KG1 (cell line): ENCODE measurements at places on chromosomes 2 and 18.

GRCh38 chr18:48781163-48781987, 169.4 kb downstream of the SMAD7 start:
- peak; percentile 30 for DNase-seq

GRCh38 chr2:133674433-133675331, 106.4 kb upstream of the NCKAP5 start:
- no peak for DNase-seq

GRCh38 chr2:27369471-27370025, 590 bp downstream of the EIF2B4 start:
- DNase-seq, result no peak

DNA sequence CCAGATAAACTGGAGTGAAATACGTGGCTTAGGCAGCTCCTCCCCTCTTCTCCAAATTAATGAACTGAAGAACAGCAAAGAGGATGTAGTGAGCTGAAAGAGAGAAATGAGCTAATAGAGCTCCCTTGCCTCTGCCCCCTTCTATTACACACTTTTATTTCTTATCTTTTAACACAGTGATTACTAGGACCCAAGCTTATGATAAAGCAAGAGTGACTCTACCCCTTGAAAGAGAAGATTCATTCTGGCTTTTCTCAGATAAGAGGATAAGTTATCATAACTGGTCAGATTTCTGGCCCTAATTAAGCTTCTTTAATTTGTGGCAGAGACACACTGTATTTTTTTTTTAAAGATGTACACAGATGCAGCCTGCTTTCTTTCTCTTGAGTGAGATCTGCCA, 102.2 kb downstream of the MSTN start:
- no peak for DNase-seq

DNA sequence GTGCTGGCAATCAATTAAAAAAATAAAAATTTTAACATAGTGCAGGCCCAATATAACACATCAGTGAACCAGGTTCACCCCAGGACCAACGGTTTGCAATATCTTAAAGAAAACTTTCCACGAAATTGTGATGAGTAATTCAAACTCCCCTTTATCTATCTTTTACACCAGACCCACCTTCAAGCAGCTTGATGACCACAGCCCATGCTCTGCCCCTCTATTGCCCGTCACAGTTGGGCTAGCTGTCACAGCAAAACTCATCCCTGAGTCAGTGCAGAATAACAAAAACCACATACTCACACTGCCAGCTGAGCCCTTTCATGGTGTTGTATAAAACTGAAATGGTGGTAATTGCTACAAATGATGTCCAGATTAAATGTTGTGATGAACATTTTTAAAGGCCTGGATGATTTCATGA, 112.5 kb upstream of the CREB1 start:
- no peak for DNase-seq

DNA sequence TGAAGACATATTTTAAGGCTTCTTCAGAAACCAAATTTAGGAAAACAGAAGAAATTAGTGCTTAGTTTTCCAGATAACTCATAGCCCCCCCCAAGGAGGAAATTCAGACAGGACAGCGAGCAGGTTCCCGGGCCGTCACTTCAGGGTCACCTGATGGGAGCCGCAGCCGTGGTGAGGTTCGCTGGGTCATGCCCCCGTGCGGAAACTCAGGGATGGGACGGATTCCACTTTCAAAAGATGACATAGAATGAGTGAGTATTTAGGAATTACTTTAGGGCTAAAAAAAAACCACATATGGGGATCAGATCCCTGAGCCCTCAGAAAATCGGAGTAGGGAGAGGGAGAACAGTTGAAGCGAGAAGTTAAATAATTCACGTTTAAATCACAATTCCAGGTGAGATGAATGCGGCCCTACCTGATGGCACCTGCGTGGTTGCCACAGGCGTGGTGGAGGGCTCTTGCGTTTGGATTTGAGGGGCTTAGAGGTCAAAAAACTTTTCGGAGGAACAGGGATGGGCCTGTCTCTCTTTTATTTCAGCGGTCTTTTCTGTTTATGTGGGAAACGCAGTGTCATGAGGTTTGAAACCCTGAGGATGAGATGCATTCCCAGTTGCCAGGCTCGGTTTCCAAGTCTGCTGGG, 114.4 kb downstream of the NFATC1 start:
- DNase-seq, result no peak

DNA sequence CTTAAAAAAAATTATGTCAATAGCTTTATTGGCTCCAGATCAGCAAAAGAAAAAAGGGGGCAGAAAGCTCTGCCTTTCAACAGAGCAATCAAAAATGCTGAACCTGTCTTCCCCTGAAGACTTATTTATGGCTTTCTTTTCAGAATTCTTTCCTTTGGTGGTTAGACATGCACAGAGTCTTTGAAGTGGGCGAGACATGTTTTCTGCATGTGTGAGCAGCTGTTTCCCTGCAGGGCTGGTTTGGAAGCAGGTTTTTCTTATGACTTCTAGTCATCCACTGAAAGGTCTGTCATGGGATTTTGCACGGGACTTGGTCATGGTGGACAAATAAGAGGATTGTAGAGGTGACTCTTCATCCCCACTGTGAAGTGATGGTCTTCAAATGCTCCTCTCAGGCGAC, 160.3 kb downstream of the VAPA start:
- DNase-seq, result no peak

DNA sequence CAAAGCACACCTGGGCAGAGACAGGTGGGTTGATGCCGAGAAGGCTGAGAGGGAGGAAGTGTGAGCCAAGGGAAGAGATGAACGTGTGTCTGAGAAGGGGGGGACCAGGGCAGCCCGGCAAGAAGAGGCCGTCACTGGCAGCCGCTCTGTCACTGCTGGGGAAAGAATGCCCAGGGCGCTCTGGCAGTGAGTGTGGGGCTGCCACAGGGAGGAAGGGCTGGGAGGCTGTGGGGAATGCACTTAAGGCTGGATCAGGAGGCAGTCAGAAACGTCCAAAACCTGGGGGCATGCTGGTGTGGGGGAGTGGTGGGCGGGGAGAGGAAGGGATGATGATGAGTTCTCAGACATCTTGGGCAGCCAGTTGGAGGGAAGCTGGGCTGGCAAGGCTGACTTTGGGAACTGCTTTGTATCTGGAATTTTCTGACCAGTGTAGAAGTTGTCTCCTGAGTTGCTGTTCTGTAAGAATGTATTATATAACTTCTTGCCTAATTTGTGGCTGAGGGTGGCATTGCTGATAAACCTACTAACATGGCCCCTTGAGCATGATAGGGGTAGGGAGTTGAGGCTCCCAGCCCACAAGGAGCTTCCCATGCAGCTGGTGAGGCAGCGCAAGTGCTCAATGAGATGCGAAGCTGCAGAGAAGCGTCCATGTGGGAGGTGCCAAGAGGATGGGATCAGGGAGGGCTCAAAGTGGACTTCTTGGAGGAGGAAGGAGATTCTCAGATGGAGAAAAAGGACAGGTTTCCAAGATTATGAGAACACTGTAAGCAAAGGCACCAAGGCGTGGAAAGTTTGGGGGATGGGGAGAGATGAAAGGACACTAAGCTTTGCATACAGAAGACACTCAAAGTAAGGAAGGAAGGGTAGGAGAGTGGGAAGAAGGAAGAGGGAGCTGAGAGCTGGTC, 185.1 kb upstream of the HAAO start:
- DNase-seq, result no peak

DNA sequence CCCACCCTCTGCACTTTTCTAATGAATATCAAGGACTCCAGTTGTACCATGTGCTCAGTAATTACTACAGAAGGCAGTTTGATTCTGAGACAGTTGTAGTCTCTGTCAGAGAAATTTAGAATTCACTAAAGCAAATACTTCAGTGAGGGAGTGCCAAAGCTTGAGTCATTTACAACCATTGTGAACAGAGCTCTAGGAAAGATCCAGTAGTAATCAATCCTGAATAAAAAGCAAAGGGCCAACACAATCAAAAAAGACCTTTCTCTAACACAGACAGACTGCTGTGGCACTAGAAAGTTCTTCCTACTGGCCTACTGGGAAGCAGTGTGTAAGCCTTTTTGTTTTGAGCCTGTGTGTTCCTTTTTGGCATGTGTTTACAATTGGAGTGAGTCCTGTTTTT, 135.6 kb upstream of the UNC80 start:
- no peak for DNase-seq

- peak; percentile 55 for DNase-seq
Observed at GRCh38 chr2:160427629-160428404, 65.8 kb downstream of the RBMS1 start.

- DNase-seq, result no peak
Observed at GRCh38 chr2:209424199-209424701, 403 bp downstream of the MAP2 start.

GRCh38 chr2:40653829-40654228, 201.9 kb upstream of the SLC8A1 start:
- DNase-seq, result no peak

DNA sequence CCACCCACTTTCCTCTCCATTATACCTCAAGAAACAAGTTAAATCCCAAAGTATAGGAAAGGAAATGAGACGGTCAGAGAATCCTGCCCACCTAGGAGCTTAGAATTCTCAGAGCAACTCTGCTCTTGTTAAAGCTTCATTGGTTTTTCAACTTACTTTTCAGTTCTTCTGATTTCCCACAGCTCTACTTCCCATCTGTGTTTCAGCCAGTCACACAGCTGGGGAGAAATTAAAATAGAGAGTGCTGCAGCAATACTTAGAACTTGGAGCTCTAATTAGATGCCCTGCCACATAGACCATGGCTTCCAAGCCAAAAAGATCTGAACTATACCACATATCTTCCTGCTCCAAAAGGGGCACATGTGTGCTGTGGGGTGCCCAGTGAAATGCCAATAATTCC, 166.7 kb downstream of the RIT2 start:
- DNase-seq, result no peak

DNA sequence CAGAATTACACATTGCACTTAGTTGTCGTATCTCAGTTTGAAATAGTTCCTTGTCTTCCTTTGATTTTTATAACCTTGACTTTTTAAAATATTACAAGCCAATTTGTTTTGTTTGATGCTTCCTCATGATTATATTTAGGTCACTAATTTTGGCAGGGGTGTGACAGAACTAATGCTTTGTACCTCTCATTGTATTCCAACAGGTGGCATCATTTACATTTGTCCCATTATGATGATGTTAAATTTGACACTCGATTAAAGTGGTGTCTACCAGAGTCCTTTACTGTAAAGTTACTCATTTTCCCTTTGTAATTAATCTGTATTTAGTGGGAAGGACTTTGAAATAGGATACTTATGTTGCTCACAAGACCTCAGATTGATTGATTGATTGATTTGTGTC, 21.5 kb upstream of the MFSD2B start:
- DNase-seq, result no peak

- DNase-seq, result no peak
Observed at GRCh38 chr2:40371525-40372282, 80.2 kb downstream of the SLC8A1 start.

DNA sequence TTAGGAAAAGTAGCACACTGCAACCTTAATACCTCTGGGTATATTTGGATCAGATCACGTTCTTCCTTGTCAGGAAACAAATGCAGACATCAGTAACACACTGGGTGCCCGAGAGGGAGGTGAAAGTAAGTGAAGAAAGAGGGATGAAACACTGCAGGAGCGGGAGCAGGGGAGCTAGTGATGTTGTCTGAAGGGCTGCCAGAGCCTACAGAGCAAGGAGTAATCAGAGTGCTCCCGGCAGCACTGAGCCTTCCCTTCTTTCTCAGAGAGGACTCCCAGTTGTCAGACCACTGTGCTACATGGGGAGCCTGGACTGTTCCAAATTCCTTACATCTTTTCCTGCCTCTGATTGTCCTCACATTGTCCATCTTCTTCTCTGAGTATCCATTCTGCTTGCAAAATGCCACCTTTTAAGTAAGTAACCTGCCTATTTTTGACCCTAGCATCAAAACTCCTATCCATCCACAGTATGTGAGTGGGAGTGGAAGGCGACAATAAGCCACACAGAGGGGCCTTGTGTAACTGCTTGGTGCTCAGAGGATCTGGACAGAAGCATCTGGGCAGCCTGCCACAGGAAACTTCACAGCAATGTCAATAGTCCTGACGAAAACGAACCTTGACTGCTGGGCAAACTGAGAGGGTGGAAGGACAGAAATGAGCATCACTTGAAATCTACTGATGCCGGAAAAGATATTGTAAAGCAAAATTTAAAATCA, 10.8 kb upstream of the NAB1 start:
- no peak for DNase-seq

DNA sequence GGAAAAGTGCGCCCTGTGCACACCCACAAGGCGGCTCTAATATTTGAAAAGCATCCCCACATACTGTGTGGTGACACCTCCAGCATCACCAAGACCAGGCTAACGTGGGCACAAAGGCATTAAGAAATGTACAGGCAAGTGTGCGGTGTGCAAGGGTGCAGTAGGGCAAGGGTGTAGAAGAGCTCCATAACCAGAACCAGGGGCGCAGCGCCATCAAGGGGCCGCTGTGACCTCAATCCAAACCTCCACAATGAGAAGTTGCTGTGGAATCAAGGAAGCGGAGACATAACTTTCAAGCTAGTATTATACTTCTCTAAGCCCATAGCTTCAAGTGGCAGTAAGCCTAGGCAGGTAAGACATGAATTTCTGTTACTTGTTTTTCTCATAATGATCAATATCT, 13.0 kb downstream of the L3MBTL4 start:
- no peak for DNase-seq

GRCh38 chr2:231308631-231309428, 86.7 kb upstream of the B3GNT7 start:
- no peak for DNase-seq

DNA sequence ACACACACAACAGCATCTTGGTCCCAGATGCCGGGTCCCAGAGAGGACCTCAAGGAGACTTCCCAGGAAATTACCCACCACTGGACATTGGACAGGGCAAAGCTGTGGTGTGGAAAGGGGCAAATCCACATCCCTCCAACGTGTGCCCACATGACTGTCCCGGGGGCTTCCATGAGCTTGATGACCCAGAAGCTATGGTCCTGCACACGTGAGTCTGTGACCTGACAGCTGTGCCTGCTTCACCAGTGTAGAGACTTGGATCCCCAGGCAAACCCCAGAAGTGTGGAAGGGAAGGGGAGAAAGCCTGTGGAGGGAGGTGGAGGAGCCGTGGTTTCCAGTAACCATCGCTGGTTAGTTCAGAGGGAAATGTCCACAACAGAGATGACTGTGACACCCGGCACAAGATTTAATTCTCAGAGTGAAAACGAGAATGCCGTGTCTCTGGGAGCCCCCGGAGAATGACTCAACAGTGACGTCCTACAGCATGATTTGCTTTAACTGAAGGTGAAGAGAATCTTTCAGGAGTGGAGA, 19.1 kb upstream of the GPR55 start:
- no peak for DNase-seq

- DNase-seq, result no peak
Observed at GRCh38 chr2:36556842-36557241, 41.1 kb downstream of the FEZ2 start.

DNA sequence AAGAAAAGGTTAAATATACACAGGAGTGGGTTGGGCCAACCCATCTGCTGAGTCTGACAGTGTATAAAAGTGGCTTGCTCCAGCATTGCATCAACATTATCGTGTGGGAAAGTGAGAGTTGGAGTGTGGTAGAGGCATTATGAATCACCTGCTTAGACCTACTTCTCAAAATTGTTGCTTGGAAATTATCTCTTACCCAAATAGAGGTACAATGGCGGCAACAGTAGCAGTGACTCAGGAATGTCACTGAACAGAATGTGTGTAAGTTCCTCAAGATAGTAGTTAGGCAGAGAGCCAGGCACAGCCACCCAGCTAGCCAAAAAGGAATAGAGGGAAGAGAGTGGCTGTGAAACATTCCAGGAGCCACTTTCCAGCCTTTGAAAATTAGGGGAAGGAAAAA, 616.0 kb downstream of the NUP35 start:
- DNase-seq, result no peak
